ENCODE measurements at places on chromosomes 11 and 22.

DNA sequence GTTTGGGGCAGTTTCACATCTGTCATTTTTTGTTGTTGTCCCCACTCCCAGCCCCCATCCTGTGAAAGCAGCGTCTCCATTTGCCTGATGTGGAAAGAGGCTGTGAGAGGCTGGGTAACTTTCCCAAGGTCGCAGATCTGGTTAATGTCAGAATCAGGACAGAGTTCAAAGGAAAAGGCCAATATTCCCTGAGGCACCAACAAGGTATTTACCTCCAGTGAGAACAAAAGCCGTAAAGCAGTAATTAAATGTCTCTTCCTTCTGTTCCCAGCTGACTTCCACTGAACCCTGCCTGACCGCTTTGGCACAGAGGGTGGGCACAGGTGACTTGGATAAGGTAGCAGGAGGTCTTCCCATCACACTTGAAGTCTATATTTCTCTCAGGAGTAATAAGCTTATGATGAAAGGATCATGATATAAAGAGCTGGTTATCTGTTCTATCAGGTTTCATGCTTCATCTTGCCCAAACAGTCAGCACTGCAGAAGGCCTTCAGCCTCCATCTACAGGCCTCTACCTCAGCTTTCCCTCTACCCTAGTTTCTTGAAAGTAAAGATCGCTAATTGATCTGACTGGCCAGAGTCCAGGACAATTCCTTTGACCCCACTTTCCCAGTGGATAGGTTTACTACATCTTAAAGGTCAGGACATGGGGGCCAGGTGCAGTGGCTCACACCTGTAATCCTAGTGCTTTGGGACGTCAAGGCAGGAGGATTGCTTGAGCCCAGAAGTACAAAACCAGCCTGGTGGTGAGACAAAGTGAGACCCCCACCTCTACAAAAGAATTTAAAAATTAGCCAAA, 9.4 kb downstream of the C11orf91 start:
- DNase-seq: no peak

DNA sequence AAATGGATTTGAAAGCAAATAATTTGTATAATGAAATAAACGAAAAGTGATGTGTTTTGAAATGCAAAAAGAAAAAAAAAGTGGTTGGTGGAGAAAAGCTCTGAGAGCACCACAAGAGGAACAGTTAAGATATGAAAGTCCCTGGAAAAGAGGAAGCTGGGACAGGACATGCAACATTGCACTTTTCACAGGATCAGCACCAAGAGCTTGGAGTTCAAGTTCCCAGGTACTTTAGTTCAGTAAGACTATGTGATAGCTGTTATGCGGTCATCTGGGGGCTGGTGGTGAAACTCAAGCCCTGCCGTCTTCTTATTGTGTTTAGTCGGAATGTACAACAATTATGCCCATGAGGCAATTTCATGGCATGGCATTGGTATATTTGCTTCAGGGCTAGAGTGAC, 17.1 kb upstream of the MS4A4A start:
- DNase-seq: no peak

- no peak for DNase-seq
Observed at GRCh38 chr11:86738568-86738967, 61.8 kb upstream of the PRSS23 start.

GRCh38 chr11:124669193-124669592, 4.3 kb downstream of the SIAE start:
- peak; percentile 29 for DNase-seq

- no peak for DNase-seq
Observed at GRCh38 chr11:32391956-32392553, 43.3 kb downstream of the WT1 start.

DNA sequence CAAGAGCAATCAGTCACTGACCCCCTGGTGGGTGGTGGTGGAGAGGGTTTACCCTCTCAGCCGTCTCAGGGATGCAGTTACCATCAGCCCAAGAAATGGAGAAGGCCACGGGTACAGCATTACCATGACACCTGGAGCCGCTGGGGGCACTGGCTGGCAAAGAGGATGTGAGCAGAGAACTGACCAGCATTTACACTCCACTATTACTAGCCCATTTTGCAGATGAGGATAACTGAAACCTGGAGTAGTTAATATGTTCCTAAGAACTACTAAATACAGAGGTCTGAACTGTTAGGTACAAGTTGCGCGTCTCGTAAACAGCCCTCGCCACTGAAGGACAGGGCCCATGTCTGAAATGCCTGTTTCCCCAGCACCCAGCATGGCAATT, 79.0 kb downstream of the TIMP3 start:
- no peak for DNase-seq

DNA sequence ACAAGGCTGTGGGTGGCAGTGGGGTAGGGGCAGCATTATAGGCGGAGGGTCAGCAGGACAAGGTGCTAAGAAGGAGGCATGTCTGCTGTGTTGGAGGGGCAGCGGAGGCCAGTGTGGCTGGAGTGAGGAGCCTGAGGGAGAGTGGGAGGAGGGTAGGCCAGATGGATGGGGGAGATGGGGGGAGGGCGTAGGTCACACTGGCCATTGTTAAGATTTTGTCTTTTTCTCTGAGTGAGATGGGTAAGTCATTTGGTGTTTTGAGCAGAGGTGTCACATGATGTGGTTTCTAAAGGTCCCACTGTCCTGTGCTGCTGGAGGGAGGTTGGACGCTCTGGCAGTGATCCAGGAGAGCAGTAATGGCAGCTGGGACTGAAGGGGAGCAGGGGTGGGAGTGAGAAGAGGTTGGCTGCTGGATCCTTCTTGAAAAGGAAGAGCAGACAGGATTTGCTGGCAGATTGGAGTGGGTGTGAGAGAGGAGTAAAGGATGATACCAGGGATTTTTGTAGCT, 9.8 kb downstream of the PPP6R3 start:
- DNase-seq: no peak

GRCh38 chr11:62804310-62805075, 747 bp downstream of the NXF1 start:
- DNase-seq: no peak

DNA sequence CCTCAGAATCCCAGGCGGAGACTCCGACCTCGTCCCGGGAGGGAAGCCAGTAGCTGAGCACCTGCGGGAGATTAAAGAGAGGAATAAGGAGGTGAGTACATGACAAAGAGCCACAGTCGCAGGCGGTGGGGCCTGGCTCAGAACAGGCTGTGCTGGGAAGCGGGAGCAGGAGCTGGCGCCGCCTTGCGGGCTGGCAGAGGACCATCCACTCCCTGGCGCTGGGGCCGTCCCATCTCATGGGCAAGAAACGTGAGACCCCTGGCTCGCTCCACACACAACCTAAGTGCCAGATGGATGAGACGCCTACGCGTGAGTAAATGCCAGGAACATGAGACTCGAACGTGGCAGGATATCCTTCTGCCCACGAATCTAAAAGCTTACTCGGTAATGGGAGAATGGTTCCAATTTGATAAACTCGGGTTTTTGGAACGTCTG, 6.3 kb downstream of the CEND1 start:
- DNase-seq: peak; percentile 88

GRCh38 chr11:71423181-71423790, 24.9 kb downstream of the DHCR7 start:
- DNase-seq: no peak

DNA sequence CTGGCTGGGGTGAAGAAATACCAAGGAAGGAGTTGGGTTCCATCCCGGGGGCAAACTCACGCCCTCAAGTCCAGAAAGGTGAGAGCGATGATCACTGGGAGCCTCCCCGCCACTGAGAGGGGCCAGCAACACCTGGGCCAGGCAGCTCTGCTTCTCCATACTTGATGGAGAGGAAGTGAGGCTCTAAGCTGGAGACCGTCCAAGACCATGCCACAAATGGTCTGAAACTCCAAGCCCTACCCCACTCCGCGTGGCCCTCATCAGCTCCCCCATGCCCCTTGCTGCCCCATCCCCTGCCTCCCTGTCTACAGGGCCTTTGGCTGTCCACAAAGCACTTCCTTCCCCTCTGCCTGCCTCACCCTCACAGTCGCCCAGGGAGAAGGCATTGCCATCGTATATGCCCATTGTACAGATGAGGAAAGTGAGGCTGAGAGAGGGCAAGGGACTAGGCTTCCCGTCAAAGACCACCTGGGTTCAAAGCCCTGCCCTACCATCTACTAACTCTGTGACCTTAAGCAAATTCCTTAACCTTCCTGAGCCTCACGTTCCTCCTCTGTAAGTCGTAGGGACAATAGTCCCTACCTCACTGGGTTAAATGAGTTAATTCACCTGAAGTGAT, 4.4 kb upstream of the PDGFB start:
- no peak for DNase-seq

- no peak for DNase-seq
Observed at GRCh38 chr11:119108146-119108856, 1.2 kb downstream of the C2CD2L start.

DNA sequence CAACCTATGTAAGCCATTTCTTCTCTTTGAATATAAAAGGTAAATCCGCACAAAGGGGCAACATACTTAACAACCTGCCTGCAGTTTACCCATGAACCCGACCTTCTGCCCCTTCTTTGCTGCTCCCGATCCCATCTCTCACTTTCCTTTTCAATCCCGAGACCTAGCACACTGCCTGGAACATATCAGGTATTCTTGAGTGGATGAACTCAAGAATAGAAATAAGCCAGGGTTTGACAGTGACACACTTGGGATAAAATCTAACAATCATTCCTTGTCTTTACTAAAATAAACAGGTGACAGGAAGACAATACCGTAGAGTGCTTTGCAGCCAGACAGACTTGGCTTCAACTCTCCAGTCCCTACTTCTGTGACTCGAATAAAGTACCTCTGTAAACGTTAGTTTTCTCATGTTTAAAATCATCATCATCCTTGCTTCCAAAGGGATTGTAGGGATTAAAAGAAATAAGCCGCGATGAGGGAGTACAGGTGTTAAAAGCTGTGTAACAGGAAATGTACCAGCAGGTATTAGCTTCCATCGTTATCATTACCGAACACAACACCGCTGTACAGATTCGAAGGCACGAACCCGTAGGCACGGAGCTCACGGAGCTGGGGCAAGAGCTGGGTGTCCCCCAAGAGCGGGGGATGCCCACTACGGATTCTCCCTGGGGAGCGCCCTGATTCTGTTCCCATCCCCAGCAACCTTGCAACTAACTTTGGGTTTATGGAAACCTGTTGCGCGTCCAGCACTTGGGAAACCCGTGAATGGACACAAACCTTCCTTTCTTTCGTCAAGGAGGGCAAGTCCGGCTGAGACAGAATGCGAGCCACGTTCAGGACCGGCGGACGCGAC, 720 bp downstream of the UFD1 start:
- DNase-seq: no peak

- DNase-seq: no peak
Observed at GRCh38 chr11:6365659-6366058, 24.6 kb upstream of the SMPD1 start.

GRCh38 chr11:82889133-82890001, 10.9 kb downstream of the PRCP start:
- no peak for DNase-seq

- DNase-seq: no peak
Observed at GRCh38 chr11:122578171-122578825, 77.2 kb upstream of the UBASH3B start.

- DNase-seq: peak; percentile 31
Observed at GRCh38 chr11:121321614-121322243, 29.2 kb downstream of the SC5D start.

DNA sequence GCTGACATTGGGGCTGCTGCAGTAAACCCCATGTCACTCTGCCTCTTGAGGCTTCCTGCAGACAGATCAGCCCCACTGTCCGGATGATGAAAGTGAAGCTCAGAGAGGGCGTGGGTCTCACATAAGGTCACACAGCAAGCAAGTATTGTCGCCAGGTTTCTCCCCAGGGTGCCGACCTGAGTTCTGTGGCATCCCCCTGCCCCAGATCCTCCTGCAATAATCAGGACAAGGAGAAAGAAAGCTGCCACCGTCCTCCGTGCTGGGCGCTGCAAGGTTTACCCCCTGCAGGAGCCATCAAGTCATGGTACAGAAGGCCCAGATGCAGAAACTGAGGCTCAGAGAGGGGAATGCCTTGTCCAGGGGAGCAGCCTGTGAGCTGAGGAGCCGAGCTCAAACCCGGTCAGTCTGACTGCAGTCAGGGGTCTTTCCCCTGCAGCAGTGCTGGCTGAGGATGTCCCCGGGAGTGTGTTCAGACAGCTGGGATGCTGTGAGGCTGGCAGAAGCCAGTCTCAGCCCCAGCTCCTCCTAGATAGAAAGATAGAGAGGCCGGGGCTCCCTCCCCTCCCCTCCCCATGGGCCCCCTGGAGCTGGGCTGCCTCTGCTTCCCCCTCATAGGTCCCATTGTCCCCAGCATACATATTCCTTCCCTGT, 13.2 kb downstream of the EMID1 start:
- no peak for DNase-seq

DNA sequence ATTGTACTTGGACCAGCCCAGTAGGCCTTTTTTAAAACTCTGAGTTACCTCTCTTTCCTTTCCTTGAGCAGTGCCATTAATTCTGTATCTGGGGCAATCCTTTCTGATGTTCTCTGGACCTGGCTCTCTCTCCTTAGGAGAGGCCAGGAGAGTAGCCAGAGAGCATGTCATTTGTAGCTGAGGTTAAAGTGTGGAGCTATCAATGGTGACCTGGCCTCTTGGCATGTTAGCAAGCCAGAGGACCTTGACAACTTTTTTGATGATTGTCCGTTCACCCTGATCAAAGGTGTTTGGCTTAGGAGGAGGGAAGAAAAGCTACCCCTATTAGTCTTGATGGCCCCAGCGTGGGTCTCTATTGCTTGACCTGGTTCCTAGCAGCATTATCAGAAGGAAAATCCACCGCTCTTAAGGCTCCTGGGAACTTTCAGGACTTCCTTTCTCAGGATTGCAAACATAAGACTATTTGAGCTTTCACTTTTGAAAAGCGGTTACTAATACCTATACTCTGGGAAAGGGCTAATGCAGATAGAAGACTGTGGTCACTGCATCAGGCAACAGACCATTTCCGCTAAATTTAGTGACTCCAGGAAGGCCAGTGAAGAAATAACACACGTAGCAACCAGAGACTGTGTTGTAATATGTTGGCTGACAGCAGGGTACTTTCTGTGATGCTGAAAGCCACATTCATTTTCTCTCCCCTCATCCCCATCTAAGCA, 18.2 kb downstream of the LIMK2 start:
- DNase-seq: no peak

GRCh38 chr11:108967571-108967970, 302.7 kb downstream of the DDX10 start:
- DNase-seq: peak; percentile 85

DNA sequence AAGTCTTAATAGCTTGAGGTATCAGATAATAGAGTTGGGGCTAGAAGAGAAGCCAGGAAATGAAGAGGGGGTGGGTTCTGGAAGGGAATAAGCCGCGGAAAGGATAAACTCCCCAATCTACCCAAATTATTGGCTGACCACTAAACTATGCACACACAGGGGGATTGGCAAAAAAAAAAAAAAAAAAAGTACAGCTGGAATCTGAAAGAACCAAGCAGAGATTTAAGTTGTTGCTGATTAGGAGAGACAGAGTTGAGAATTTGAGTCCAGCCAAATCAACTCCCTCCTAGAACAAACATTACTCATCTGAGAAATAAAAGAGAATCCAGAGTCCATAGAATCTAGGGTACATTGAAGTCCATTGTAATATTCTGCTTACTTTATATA, 134.9 kb downstream of the CCDC81 start:
- no peak for DNase-seq
